ENCODE measurements at places on chromosomes 13 and 19.

DNA sequence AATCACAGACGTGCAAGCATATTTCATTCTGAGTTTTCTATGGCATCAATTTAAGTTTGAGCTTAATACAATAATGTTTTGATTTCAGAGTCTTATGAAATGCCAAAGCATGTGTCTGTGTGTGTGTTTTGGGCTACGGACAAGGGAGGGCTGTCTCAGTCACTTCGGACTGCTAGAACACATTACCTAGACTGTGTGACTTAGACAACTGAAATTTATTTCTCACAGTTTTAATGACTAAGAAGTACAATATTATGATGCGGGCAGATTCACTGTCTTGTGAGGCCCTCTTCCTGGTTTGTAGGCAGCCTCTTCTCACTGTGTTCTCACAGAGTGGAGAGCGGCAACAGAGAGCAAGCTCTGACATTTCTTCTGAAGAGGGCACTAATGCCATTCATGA, 1202.0 kb downstream of the EFNB2 start:
- peak; percentile 92 for DNase-seq

DNA sequence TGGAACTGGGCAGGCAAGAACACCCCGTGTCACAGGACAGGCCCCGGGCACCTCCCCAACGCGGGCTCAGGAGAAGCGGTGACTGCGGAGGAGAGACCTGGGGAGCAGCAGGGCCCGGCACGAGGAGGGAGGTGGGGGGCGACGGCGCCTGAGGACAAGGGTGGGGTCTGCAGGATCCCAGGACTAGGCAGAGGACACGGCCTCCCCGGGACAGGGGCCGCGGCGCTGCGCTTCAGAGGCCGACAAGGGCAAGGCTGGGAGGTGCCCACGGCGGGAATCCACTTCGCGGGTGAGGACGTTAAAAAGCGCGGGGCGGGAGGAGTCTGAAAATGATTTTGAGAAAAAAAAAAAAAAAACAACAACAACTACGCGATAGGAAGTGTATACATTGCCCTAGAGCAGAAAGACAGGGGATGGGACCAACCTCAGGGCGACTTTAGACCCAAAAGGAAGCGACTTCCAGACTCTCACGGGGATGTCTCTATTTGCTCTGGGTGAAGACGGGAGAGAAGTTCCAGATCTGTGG, 44.9 kb downstream of the ZNF611 start:
- DNase-seq = peak; percentile 10

DNA sequence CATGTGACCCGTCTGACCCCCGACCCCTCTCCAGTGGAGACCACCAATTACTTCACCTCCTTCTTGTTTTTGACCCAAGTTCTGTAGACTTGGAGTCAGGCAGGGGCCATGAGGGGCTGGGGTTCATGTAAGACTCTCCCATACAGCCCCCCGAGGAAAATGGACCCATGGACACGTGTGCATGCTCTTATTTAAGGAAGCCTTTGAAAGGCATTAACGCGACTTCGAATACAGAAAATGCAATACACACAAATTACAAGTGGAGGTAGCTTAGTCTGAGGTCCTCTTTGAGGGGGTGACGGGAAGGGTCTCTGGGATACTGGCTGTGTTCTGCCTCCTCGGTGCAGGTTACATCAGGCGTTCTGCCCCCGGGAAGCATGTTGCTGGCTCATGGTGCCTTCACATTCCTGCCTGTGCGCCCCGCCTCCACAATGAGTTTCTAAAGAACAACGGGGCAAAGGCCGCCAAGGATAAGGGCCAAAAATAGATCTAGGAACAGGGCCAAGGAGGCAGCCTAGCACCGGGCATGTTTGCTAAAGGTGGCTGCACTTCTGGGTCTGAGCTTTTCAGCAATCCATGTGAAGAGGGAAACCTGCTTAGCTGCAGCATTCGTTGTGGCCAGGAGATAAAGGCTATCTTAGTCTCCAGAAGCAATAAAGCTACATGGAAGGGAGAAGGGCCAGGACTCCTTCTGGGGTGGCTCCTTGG, 54.5 kb downstream of the RAB20 start:
- DNase-seq = peak; percentile 31

- no peak for DNase-seq
These were observed 23.6 kb downstream of the IFT88 start for GRCh38 chr13:20590561-20590960.

- DNase-seq = no peak
These were observed 11.1 kb downstream of the FTL start for GRCh38 chr19:48975947-48976847.

GRCh38 chr19:6069268-6069791, 41.0 kb downstream of the RFX2 start:
- DNase-seq = no peak

- DNase-seq = peak; percentile 85
These were observed 704.2 kb upstream of the KLHL1 start for GRCh38 chr13:70812481-70812880.

- DNase-seq = no peak
These were observed 55.1 kb downstream of the KLF2 start for GRCh38 chr19:16379521-16380313.

- DNase-seq = no peak
These were observed at the start of gene SGCG for GRCh38 chr13:23180711-23181110. Gene SGCG (plus strand): TSS chr13:23180979. CDS start chr13:23203695, 22,716 bp downstream.

DNA sequence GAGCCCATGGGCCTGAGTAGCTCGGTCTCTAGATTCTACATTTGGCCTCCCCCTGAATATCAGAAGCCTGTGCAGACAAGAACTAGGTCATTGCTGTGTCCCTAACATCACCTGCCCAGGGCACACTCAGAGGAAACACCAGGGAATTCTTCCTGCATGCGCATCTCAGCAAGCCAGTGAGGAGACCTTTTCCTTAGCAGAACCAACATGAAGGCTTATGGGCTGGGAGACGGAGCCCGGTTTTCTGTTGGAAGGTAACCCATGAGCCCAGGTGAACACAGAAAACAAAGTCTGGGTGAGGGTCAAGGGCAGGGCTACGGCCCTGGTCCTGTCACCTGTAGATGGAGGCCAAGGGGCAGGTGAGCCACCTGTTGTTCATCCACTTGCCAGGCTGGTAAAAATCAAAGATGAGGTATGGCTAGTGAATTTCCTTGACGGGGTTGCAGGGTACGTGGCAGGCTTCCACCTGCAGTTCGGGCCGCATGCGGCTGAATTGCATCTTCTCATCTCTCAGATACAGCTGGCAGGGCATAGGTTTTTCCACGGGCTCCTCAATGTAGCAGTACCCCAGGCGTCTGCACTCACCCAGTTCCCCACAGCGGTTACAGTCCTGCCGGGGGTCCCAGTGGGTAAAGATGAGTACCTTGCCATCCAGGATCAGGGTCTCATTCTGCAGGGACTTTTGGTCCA, 3.6 kb upstream of the FAM187B start:
- DNase-seq = no peak

DNA sequence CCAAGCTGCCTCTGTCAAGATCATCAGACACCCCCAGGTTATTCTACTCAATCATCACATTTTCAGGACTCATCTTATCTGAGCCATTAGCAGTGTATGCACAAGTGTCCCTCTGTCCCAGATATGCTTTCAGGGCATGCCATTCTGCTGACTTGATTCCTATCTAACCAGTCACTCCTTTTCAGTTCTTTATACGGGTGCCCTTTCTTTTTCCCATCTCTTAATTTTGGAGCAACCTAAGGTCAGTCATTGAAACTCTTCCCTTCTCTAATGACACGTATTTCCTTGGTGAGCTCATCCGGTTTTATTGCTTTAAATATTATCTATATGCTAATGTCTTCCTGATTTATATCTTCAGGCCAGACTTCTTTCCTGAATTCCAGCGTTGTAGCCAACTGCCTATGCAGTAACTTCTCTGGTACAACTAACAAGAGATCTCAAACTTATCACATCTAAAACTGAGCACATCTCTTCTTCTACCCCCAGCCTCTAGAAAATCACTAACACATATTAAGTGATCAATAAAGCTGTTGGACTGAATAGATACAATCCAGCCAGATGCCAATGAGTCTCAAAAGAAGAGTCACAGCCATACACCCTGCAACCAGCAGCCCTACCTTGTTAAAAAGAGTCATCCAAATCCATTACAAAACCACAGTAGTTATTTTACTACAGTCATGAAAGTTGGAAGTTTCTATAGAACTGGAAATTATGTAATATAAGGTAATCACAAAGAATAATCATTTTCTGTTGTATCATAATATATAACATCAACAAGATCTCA, 58.8 kb downstream of the DCLK1 start:
- DNase-seq = no peak

DNA sequence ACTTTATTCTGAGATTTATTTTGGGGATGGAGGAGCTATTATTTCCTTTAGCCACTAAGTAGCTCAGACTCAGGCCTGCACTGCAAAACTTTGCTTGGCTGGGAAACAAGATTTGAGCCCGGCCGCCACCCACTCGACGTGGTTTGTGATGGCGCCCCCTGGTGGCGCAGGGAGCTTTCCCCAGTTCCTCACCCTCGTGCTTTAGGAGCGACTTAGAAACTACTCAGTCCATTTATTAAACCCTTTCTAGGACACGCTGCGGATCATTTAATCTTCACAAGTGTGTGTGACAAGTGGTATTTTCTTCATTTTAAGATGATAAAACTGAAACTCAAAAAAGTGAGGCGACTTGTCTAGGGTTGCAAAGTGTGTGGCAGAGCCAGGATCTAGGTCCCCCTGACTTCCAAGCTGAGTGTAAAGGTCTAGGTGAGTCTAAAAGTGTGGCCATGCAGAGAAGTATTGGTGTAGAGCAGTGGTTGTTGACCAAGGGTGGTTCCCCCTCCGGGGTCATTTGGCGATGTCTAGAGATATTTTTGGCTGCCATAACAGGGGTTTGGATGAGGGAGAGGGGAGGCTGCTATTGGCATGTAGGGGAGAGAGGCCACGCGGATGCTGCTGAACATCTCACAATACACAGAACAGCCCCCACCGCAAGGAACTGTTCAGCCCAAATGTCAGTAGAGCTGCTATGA, 2.2 kb downstream of the CXCL17 start:
- peak; percentile 61 for DNase-seq

GRCh38 chr13:44471686-44472085, 98.1 kb downstream of the SERP2 start:
- peak; percentile 76 for DNase-seq

GRCh38 chr13:37059848-37060192, 332 bp upstream of the SUPT20H start:
- no peak for DNase-seq

DNA sequence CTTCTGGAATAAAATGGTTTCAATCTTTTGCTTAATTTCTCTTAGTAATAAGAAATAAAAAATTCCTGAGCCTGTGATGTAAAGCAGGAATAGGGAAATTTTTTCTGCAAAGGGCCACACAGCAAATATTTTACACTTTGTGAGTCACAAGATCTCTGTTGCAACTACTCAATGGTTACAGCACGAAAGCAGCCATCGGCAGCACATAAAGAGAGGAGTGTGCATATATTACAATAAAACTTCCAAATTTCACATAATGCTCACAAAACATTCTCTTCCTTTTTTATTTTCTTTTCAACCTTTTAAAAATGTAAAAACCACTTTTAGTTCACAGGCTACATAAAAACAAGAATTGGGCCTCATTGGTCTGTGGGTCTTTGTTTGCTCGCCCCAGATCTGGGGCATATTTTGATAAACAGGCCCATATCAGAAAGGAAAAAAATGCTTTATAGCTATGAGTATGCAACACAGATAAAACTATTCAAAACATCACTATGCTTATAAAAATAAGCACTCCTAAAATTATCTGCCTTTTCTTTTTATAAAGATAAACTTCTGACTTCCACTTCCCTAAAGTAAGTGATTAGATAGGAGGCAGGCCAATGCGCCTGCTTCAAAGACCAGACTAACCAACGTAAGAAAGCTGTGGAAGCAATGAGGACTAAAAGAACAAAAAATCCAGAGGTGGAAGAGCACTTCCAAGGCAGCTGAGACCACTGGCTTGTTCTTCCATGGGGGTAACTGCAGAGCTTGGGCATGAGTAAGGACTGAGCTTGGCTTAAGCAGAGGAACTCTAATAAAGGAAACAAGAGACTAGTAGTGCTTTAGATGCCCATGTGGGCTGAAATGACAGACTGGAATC, 26.5 kb downstream of the MYCBP2 start:
- DNase-seq = peak; percentile 77

DNA sequence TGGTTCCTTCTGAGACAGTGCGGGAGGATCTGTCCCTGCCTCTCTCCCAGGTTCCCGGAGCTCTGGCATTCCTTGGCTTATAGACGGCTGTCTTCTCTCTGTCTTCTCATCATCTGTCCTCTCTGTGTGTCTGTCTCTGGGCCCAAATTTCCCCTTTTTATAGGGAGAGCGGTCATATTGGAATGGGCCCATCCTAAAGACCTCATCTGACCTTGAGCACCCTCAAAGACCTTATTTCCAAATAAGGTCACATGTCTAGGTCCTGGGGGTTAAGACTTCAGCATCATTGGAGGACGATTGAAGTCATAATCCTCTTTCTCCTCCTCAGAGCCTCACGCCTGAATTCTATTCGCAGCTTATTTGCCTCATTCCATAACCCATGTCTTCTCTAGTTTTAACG, 98.4 kb downstream of the RAB20 start:
- no peak for DNase-seq

- DNase-seq = peak; percentile 19
These were observed 1459.5 kb upstream of the PCDH20 start for GRCh38 chr13:62875118-62875640.

DNA sequence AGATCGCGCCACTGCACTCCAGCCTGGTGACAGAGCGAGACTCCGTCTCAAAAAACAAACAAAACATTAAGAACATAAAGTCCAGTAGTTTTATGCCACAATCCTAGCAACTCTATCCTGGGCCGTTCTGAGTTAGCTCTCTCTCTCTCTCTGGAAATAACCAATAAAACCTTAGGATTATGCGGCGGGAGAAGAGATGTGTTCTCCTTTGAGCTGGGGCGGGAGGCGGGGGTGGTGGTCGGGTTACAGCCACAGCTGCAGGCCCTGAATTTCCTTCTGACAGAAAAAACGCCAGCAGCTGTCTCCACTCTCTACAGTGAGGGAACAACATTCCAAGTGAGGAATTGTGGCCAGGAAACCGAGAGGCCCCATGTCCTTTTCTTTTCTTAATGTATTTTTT, 9.1 kb upstream of the PNMA8A start:
- peak; percentile 77 for DNase-seq

GRCh38 chr13:75309981-75310580, 171.9 kb downstream of the TBC1D4 start:
- no peak for DNase-seq

DNA sequence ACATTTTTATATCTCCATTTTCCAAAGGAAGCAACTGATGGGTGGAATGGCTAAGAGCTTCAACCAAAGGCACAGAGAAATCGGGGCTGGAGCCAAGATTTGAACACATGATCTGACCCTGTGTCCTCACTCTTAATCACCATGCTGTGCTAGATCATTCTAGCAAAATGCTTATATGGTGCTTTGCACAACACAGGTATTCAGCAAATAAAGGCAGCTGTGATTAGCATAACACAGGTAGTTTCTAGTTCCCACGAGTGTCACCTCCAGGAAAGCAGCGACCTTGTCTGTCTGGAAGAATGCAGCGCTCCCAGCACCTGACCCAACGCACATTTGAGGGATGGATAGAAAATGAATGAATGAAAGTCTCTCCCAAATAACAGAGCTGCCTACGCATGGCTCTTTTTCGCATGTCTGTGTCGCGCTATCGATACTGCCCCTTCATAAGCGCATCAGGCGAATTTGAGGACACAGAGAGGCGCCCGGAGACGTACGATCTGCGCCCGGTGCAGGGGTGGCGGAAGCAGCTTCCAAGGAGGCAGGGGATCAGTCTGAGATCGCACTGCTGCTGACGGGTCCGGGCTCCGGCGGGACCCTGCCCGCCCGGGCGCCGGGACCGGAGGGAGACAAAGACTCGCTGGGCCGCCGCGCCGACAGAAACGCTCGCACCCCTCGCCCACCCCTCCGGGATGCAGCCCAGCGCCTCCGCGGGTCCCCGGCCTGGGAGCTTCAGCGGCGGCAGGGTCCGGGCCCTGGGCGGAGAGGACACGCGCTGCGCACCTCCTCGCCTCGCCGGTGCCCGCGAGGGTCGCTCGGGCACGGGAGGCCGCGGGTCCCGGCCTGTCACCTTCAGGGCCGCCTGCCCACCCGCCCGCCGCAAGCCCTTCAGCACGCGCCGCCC, 609 bp downstream of the EPS15L1 start:
- peak; percentile 29 for DNase-seq
